ENCODE measurements at places on chromosomes 6 and 20.

DNA sequence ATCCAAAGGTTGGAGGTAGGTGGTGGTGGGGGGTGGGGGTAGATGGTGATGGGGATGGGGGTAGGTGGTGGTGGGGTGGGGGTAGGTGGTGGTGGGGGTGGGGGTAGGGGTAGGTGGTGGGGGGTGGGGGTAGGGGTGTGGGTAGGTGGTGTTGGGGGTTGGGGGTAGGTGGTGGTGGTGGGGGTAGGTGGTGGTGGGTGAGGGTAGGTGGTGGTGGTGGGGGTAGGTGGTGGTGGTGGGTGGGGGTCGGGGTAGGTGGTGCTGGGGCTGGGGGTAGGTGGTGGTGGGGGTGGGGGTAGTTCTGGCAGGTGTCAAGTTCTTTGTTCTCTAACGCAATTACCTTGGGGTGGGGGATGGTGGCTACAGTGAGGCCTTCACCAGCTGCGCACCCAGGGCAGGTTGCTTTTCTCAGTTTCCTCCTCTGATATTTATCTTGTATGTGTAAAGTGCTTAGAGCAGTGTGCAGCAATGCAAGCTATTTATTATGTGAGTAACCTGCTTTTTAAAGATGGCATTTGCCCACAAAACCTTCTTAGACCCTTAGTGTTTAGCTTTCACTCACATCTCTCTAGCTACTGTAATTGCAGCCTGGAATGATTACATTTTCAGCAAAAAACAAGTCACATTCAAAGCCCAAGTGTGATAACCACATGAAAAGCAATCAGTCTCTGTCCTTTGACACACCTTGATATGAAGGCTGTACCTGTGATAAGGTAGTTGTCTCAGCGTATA is 8.2 kb upstream of the CCDC167 start:
- no peak for DNase-seq

DNA sequence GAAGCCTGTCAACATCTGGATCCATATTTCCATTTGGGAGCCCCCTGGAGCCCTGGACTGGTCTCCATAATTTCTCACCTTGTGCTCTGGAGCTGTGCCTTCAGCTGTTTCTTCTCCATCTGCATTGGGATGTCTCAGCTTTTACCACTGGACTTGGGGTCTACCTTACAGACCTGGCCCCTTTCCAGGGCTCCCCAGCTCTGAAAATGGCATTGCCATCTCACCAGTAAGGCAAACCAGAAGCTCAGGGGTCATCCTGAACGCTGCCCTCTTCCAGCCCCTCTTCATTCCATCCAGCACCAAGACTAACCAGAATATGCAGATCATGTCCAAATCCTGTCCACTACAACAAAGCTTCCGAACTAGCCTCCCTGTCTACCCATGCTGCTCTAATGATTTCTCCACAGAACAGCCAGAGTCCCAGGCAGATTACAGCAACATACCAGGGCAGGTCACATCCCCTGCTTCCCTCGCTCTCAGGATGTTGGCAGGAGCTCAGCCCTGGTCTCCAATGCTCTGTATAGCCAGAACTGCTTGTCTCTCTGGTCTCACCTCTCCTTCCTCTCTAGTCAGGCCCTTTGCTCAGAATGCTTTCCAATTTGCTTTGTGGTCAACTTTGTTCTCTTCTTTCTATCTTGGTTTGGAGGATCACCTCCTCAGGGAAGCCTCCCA is 17.7 kb upstream of the NNAT start:
- DNase-seq = no peak

GRCh38 chr6:36499918-36500317 is 47.4 kb downstream of the STK38 start:
- no peak for DNase-seq

DNA sequence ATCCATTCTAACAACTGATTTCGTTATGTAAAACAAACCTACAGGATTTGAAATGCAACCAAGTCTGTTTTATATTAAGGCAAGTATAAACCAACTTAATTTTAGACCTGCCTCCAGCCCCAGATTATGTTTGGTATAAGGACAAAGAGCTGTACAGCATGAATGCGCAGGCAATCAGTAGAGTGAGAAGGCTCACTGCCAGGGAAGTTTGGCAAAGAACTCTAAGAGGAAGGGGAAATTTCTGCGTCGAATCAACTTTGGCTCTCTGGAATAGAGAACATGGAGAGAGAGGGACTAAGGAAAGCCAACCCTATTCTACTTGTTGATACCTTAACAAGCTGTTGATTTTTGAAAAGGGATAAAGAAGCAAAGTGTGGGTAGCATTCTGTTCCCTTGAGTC is 96.9 kb upstream of the FOXO3 start:
- no peak for DNase-seq

- DNase-seq = no peak
These were observed 47.5 kb downstream of the KIAA1755 start for GRCh38 chr20:38212806-38213606.

GRCh38 chr6:4420160-4420865 is 284.9 kb upstream of the ECI2 start:
- no peak for DNase-seq

Measured in fibroblast of skin of right quadriceps (primary cell).